CD8-positive, alpha-beta memory T cell (primary cell): ENCODE measurements at places on chromosomes 5 and 9.

- no peaks in the 10 kb centered on the region for H3K27me3 ChIP-seq
- no peak overlapping the region for H3K27ac ChIP-seq
- H3K4me3 ChIP-seq = no peak overlapping the region
- DNase-seq = no peak
Observed at GRCh38 chr5:143641549-143642355, 170.2 kb upstream of the HMHB1 start.

- H3K27me3 ChIP-seq = peaks cover 56% of the 10 kb centered on the region
- H3K27ac ChIP-seq = no peak overlapping the region
- H3K4me3 ChIP-seq = no peak overlapping the region
- no peaks in the 10 kb centered on the region for H3K36me3 ChIP-seq
Observed at GRCh38 chr9:126621919-126622735, 8.4 kb downstream of the LMX1B start.

GRCh38 chr9:81591791-81592190 lies 97.6 kb downstream of the TLE1 start:
- H3K4me1 ChIP-seq = no peaks in the 10 kb centered on the region
- no peak overlapping the region for H3K4me3 ChIP-seq
- no peak overlapping the region for H3K27ac ChIP-seq
- no peak for DNase-seq

DNA sequence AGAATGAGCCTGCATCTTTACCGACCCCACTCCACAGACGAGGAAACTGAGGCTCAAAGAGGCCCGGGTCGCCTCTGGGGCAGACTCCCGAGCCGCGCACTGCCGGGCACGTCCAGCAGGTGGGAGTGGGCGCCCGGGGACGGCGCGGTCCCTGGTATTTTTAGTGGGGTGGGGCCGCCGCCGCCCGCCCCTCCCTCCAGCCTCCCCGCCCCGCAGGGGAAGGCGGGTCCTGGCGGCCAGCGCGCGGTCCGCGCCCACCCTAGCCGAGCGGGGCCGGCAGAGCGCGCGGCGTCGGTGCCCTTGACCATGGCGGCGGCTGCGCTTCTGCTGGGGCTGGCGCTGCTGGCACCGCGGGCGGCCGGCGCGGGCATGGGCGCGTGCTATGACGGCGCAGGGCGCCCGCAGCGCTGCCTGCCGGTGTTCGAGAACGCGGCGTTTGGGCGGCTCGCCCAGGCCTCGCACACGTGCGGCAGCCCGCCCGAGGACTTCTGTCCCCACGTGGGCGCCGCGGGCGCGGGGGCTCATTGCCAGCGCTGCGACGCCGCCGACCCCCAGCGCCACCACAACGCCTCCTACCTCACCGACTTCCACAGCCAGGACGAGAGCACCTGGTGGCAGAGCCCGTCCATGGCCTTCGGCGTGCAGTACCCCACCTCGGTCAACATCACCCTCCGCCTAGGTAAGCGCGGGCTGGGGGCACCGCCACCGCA lies at the start of gene LAMC3:
Gene LAMC3, plus strand, starts transcription at position 266 of the 710 bp plus-strand sequence. Its CDS starts 41 bp downstream, at position 307.
- no peaks in the 10 kb centered on the region for H3K36me3 ChIP-seq
- H3K27me3 ChIP-seq = peaks cover 37% of the 10 kb centered on the region
- H3K4me1 ChIP-seq = no peaks in the 10 kb centered on the region
- H3K4me3 ChIP-seq = no peak within 1 kb of the TSS

DNA sequence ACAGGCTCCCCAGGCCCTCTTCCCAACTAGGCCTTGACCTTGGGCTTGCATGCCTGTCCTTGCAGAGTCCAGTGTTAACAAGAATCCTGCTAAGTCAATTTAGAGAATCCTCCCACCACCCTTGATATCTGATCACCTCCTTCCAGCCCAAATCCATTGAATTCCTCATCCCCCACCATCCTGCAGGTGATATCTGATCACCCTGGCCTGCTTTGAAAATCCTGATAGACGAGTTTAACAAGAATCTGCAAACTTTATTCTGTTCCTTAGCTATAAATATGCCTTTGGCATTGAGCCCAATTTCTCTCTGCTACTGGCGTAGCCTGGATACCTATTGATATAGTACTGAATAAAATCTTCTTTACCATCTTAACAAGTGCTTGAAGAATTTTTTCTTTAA lies 125.5 kb downstream of the DIRAS2 start:
- DNase-seq = no peak
- H3K27me3 ChIP-seq = no peaks in the 10 kb centered on the region
- H3K27ac ChIP-seq = no peak overlapping the region
- H3K4me3 ChIP-seq = no peak overlapping the region
- H3K4me1 ChIP-seq = no peaks in the 10 kb centered on the region

GRCh38 chr5:34865091-34865490 lies 26.1 kb downstream of the TTC23L start:
- no peaks in the 10 kb centered on the region for H3K27me3 ChIP-seq
- no peak for DNase-seq
- no peak overlapping the region for H3K4me3 ChIP-seq
- H3K36me3 ChIP-seq = no peaks in the 10 kb centered on the region
- no peak overlapping the region for H3K27ac ChIP-seq

- H3K27me3 ChIP-seq = no peaks in the 10 kb centered on the region
- H3K27ac ChIP-seq = no peak overlapping the region
- DNase-seq = no peak
- H3K4me3 ChIP-seq = no peak overlapping the region
- no peaks in the 10 kb centered on the region for H3K4me1 ChIP-seq
- no peaks in the 10 kb centered on the region for H3K36me3 ChIP-seq
Observed at GRCh38 chr9:4262735-4263141, 37.1 kb downstream of the GLIS3 start.
